Renal cortical epithelial cell (primary cell): ENCODE measurements at places on chromosomes 4 and X. TPM values are rescaled to one million over a fixed set of nuclear protein-coding genes. Genes with fewer than 3 reads are reported as not detected.

Gene FGFR3
- total RNA-seq = 1.4 and 3.7 TPM in 2 replicates

DNA sequence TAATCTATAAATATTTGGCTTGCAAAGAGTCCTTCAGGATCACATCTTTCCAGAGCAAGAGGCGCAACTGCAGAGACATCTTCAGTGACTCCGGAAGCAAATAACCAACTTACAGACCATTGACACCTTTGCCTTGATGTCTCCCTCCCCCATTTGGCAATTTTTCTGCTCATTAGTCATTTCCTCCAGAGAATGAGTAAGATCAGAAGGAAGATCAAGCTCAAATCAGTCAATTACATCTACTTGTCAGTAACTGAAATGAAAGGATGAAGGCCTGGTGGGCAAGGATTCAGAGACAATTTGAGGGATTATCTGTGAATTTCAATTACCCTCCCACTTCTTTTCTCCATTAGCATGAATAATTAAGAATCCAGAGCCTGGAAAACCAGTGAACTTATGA lies 665.6 kb upstream of the CPEB2 start:
- DNase-seq = peak; percentile 44

GRCh38 chr4:19807505-19807904 lies 444.2 kb upstream of the SLIT2 start:
- DNase-seq = peak; percentile 99

- no peak for DNase-seq
Observed at GRCh38 chr4:111963158-111963700, 182.0 kb upstream of the FAM241A start.

DNA sequence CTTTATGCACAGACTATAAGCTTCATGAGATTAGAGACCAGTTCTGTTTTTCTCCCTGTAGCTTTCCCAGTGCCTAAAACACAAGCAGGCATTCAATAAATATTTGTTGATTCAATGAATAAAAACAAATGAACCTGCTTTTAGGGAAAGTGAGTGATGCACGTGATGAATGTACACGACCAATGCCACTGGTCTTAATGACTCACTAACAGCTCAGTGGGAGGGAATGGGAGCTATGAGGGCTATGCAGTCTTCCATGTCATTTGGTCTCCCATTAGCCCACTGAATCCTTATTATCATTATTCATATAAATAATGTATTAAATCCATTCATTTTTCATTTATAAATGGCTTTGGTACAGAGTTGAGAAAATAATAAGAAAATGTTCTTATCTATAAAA lies 247.4 kb downstream of the FBXO8 start:
- no peak for DNase-seq

- DNase-seq = peak; percentile 83
Observed at GRCh38 chr4:15882675-15883086, 55.9 kb downstream of the FGFBP1 start.

- DNase-seq = no peak
Observed at GRCh38 chrX:40243755-40244515, 146.2 kb upstream of the BCOR start.

DNA sequence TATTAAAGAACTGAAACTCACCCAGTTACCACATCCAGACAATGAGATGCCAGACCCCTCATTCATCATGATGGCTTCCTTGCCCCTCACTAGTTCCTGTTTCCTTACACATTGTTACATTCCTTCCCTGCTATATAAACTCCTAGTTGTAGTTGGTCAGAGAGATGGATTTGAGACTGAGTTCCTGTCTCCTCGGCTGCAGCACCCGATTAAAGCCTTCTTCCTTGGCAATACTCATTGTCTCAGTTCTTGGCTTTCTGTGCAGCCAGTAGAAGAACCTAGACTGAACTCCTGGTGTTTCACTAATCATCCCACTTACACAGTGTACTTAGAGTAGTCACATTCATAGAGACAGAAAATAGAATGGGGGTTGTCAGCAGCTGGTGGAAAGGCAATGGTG lies 324.7 kb downstream of the TRIML1 start:
- no peak for DNase-seq

- no peak for DNase-seq
Observed at GRCh38 chr4:71453531-71453930, 114.7 kb downstream of the SLC4A4 start.

GRCh38 chr4:82891707-82892466 lies 934 bp upstream of the SEC31A start:
- no peak for DNase-seq

DNA sequence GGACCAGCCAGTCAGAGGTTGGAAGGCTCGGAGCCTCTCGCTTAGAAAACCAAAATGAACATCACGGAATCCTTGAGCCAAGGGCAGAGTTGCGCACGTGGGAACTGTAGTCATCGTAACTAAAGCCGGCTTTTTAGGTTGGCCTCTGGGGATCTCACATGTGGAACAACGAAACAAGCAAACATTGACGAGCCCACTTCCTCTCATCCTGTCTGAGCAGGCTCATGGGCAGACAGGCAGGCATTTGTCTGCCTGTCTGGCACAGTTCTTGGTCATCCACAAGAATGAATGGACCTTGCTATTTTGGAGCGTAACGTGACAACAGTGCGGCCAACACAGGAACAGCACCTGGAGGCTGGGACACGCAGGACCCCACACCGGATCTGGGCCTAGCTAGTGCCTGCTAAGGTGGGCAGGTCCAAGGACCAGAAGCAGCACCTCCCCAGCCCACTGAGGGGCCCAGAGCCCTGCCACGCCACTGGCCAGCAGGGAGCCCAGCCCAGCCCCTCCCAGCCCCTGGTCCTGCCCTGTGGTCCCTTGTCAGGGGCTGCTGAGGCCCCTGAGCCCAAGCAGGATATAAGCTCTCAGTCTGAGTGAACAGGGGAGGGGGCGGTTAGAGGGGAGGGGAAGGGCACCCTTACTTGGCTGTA lies 9.2 kb upstream of the TREX2 start:
- no peak for DNase-seq
